ENCODE measurements at places on chromosomes 2 and 18.

GRCh38 chr2:86107031-86107430, 996 bp downstream of the PTCD3 start:
- DNase-seq: no peak

DNA sequence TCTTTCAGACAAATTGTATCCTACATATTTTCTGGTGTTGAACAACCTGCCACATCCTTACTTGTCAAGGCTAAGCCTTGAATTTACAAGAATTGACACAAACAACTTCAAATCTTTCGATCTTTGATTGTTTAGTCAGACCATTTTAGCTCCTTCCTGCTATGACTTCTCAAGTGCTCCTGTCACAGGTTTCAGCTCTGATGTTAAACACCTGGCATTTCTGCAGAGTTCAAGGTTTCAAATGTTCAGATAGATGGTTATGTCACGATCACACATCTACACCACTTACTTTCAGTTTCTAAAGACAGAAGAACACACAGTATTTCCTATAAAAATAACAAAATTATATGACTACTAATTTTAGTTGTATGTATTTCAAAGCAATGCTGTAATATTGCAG, 84.0 kb downstream of the RND3 start:
- peak; percentile 0 for DNase-seq

DNA sequence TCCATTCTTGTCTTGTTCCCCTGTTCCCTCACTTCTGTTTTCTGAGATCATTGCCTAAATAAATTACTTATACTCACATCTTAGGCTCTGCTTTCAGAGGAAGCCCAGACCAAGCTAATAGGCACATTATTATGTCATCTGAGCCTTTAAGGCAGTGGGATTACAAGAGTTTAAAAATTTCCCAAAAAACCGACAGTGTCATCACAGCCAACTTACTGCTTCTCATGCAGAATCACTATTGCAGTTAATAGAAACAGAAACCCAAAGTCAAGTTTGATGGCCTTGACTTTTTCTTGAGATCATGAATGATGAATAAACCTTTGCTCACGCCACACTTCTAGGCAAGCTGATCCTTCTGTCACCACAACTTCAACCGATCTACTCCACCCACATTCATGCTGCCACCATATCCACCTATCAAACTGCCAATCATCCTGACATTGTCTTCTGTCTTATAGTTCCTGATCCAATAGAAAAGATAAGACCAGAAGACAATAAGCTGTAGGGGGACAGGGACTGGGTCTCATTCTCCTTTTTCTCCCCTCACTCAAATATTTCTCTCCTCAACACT, 142.7 kb upstream of the CREB1 start:
- no peak for DNase-seq

DNA sequence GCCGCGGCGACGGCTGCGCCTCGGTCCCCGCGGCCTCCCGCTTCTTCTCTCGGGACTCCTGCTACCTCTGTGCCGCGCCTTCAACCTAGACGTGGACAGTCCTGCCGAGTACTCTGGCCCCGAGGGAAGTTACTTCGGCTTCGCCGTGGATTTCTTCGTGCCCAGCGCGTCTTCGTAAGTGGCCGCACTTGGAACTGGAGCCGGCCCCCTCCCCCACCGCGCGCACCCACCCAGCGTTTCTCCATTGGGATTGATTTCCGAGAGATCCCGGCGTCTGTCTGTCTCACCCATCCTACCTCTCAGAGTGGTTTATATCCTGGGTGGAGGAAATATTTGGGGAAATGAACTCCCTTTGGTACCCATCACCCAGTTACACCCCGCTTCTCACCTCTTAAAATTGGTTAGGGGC, 498 bp downstream of the ITGAV start:
- no peak for DNase-seq

- DNase-seq: no peak
Observed at GRCh38 chr2:64945973-64946768, 43.0 kb upstream of the SLC1A4 start.

- DNase-seq: no peak
Observed at GRCh38 chr18:9862686-9863085, 23.1 kb upstream of the TXNDC2 start.

GRCh38 chr2:128261245-128262128, 57.2 kb downstream of the HS6ST1 start:
- no peak for DNase-seq

- DNase-seq: no peak
Observed at GRCh38 chr2:23100406-23100805, 284.6 kb upstream of the KLHL29 start.

- DNase-seq: no peak
Observed at GRCh38 chr2:211205836-211206235, 649.4 kb downstream of the CPS1 start.

- no peak for DNase-seq
Observed at GRCh38 chr18:44392933-44393332, 287.8 kb upstream of the SETBP1 start.

- DNase-seq: no peak
Observed at GRCh38 chr18:54204883-54205282, 19.6 kb downstream of the MBD2 start.

DNA sequence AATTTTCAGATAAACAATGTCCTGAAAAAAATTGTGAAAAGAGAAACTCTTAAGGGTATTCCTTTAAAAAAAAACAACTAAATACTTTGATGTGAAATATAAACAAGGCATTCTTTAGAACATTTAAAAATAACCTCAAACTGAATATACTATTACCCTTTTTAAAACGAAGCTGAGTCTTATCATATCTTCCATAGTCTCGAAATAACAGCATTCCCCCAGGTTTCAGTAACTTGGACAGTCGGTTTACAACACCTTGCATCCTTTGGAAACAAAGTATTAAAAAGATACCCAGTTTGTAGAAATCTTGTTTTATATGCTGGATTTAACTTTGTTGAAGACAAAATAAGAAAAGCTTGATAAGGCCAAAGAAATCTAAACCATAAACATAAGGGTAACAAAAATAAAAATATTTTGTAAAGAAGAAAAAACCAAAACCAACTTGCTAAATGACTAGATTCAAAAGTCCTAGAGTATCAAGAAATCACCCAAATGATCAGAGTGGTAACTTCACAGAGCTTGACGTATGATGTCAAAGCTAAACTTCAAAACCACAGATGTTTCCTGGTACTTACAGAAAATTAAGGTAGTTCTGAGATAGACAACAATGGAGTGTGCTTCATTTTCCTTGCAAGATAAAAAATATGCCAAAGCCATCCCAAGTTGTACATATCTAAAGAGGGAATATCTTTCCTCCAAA, 107.8 kb downstream of the METTL8 start:
- DNase-seq: no peak

DNA sequence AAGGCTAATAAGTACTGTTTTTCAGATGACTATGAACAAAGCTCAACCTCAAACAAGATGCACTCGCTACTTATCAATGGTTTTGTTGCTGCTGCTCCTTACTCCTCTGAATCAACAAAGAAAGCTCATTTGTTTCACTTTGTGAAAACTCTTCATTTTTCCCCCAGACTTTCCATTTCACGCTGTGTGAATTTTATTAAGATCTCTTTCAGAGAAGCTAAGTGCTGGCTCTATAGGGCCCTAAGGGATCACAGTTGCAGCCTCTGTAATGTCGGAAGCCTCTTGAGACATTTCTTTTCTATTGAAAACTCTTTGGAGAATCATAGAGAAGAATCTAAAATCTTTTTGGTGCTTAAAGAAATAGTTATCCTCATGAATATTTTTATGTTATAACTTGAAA, 209.8 kb downstream of the CD226 start:
- no peak for DNase-seq

- no peak for DNase-seq
Observed at GRCh38 chr2:73239776-73240175, 5.7 kb downstream of the CCT7 start.

DNA sequence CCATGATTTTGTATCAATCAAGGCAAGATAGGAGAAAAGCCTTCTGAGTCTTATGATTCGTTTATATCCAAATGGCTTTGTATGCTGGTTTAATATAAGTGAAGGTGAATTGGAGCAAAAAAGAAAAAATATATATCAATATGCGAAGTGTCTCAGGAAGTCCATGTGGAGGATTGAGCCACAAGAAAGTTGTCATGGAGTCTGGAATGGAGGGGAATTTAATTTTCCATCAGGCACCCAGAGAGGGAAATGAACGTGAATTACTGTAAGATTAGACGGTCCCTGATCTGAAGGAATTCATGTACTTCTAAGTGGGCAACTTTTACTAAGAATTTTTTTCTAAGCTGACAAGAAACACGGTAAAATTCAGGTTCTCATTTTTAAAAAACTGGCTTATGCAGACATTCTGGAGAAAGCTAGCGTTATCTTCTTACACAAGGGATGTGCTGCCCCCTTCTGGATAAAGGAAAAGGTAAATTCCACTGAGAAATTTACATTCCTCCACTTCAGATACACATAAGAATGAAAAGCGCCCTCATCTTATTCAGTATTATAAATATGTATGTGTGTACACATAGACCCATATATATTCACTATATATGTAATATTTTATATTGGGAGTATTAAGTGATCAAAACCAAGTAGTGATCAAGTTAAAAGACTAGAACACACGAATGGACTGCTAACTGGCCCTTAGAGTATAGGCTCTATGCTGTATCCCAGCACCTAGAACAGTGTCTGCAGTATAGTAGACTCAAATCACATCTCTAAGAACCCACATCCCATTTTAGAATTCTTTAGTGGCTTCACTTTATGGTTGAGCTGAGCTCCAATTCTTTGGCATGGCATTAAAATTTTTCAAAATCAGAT, 289.0 kb upstream of the TFPI start:
- DNase-seq: no peak

- DNase-seq: no peak
Observed at GRCh38 chr2:216860426-216861137, 718 bp upstream of the TNP1 start.

- DNase-seq: no peak
Observed at GRCh38 chr2:8022908-8023640, 658.8 kb upstream of the ID2 start.

DNA sequence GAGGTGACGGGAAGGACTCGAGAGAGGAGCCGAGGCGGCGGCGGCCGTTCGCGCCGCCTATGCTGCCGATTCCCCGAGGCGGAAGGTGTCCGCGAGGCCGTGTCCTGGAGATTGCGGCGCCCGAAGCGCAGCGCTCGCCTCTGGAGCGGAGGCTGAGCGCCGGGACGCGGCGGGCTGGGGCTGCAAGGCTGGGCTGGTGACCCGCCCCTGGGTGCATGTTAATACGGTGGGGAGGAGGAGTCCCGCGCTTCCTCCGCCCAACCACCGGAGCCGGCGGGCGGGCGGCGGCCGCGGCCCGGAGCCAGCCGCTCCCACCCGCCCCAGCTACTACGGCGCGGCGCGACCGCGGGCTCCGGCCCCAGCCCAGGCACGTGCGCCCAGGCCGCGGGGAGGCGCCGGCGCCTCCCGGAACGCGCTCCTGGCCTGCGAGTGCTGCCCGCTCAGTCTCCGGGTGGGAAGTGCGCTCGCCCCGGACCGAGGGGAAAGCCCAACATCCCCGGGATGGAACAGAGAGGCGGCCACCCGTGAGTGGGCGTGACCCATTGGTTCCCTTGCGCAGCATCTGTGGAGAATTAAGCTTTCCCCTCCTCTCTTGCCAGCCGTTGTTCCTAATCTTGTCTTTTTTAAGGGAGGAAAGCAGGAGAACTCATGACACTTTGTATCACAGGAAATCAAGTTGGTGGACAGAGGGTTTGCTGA, at the start of gene DLGAP1:
Gene DLGAP1 (minus strand): TSS at position 195 of the 699 bp plus-strand sequence.
- DNase-seq: no peak

DNA sequence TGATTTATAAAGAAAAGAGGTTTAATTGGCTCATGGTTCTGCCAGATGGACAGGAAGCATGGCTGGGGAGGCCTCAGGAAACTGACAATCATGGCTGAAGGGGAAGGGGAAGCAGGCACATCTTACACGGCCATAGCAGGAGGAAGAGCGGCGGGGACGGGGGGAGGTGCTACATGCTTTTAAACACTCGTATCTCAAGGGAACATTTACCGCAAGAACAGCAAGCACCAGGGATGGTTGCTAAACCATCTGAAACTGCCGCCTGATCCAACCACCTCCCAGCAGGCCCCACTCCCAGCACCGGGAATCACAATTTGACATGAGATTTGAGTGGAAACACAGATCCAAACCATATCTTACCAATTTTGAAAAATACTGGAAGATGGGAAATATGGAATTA, 362.8 kb downstream of the FBXO15 start:
- no peak for DNase-seq

GRCh38 chr2:6664332-6665061, 201.2 kb downstream of the CMPK2 start:
- DNase-seq: no peak

DNA sequence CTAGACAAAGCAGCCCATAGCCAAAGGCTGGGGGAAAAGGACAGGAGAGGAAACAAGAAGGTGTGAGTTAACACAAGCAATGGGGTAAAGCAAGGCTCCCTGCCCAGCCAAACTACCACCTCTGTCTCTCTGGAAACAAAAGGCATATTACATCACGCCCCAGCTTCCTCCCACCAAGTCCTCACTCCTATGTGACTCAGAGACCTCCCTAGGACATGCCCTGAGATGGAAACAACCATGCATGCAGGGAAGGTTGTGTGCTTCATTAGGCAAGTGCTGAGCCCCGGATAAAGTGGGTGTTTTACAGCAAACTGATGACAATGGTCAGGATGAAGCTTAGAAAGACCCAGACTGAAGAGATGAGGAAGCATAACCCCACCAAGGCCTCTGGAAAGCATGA, 9.0 kb upstream of the ATRAID start:
- no peak for DNase-seq

GRCh38 chr2:106996171-106996769, 110.3 kb upstream of the ST6GAL2 start:
- DNase-seq: no peak

DNA sequence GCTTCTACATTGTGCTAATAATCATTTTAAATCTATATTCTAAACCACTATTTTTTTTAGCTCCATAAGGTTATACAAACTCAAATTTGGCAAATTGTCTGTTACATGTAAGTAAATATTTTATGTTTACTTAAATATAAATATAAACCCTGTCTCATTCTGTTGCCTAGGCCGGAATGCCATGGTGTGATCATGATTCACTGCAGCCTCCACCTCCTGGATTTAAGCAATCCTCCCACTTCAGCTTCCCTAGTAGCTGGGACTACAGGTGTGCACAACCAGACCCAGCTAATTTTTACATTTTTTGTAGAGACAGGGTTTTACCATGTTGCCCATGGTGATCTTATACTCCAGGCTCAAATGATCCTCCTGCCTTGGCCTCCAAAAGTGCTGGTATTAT, 124.7 kb downstream of the MEIS1 start:
- no peak for DNase-seq

DNA sequence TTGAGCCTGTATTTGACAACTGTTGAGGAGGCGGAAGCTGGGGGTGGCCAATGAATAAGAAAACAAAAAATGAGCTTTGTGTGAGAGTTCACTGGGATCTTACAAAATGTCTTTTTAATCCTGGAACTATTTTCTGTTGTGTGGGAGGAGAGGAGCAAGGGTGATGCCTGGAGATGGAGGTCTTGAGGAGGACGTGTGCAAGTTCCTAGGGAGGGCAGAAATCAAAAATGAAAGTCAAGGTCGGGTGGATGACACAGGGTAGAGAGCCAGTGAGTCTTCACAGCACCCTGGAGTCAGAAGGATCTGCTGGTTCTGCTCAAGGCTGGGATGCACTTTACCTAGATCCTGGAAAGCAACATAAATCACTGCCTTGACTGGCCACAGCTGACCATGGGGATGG, 180.3 kb upstream of the PKDCC start:
- DNase-seq: no peak

All from T-helper 1 cell (primary cell).